ENCODE measurements at places on chromosomes 7 and 10.

DNA sequence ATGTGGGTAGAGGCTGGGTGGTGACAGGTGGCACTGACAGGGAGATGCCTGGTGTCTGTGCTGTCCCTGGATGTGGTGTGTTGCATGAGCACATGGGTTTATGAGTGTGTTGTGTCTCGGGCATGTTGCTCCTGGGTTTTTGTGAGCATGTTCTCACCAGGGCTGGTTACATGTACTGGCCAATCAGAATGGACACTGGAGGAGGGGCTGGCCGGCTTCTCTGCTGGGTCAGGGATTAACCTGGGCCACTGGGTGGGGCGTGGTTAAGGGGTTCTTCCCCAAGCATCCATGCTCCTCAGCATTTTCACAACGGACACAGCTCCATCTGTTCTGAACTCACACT is 20.8 kb upstream of the VOPP1 start:
- no peak for DNase-seq

GRCh38 chr10:61529208-61529607 is 76.0 kb upstream of the TMEM26 start:
- no peak for DNase-seq

DNA sequence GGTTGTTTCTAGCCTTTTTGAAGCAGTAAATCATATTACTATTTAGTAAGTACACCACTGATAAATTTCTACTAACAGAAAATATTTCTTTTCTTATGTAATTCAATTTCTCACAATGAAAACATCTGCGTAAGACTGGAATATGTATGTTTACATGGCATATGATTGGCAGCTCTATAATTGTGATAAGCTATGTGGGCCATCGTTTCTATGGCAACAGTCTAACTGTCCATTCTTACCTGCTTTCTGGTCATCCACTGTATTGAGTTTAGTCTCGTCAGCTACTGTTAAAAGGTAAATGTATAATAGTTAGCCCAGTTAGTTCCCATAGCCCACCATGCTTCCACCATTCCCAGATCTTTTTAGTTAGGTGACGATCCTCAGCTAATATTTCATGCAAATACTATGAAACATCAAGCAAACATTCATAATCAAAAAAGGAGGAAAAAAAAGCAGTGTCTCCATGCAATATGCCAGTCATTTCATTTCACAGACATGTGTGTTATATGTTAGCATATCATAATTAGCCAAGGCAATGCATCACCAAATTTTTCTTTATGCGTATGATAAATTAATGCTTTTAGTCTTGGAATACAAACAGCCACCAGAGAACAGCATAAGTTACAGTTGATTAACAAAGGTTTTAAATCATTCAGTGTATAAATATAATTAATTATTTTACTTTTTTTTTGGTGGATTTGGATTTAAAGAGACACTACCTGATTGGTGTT is 479.0 kb downstream of the PARD3 start:
- no peak for DNase-seq

- no peak for DNase-seq
Observed at GRCh38 chr10:108612485-108612884, 1310.8 kb downstream of the XPNPEP1 start.
